ENCODE measurements at places on chromosomes 3 and 15. TPM values are rescaled to one million over a fixed set of nuclear protein-coding genes. Genes with fewer than 3 reads are reported as not detected.

IP6K1 gene
- total RNA-seq: 45.9 TPM

CRYGS gene
- total RNA-seq: 5.9 TPM

ACSBG1 gene
- total RNA-seq: 1.9 TPM

CPLX3 gene
- total RNA-seq: not detected

CFAP20DC gene
- 2.4 TPM for total RNA-seq

AMOTL2 gene
- total RNA-seq: 281 TPM

CLDN1 gene
- total RNA-seq: 51.8 TPM

C2CD4A gene
- total RNA-seq: 0.66 TPM

GPR149 gene
- total RNA-seq: not detected

CHDH gene
- total RNA-seq: 27.9 TPM

CISH gene
- 5.4 TPM for total RNA-seq

MINAR1 gene
- total RNA-seq: 1.0 TPM

GRCh38 chr3:183536238-183536880, 19.1 kb downstream of the KLHL6 start:
- no peak overlapping the region for H3K4me3 ChIP-seq
- no peak for DNase-seq
- H3K27ac ChIP-seq: no peak overlapping the region

GRCh38 chr15:31228980-31229826, 97.4 kb upstream of the KLF13 start:
- peaks cover 4% of the 10 kb centered on the region for H3K27me3 ChIP-seq
- H3K4me3 ChIP-seq: no peak overlapping the region
- no peaks in the 10 kb centered on the region for H3K36me3 ChIP-seq
- H3K4me1 ChIP-seq: no peaks in the 10 kb centered on the region
- DNase-seq: no peak
- no peak overlapping the region for H3K27ac ChIP-seq

- no peak for DNase-seq
- H3K27me3 ChIP-seq: no peaks in the 10 kb centered on the region
- H3K36me3 ChIP-seq: no peaks in the 10 kb centered on the region
- H3K4me1 ChIP-seq: no peaks in the 10 kb centered on the region
- no peak overlapping the region for H3K4me3 ChIP-seq
These were observed 95.5 kb downstream of the ST6GAL1 start for GRCh38 chr3:187025656-187026316.

DNA sequence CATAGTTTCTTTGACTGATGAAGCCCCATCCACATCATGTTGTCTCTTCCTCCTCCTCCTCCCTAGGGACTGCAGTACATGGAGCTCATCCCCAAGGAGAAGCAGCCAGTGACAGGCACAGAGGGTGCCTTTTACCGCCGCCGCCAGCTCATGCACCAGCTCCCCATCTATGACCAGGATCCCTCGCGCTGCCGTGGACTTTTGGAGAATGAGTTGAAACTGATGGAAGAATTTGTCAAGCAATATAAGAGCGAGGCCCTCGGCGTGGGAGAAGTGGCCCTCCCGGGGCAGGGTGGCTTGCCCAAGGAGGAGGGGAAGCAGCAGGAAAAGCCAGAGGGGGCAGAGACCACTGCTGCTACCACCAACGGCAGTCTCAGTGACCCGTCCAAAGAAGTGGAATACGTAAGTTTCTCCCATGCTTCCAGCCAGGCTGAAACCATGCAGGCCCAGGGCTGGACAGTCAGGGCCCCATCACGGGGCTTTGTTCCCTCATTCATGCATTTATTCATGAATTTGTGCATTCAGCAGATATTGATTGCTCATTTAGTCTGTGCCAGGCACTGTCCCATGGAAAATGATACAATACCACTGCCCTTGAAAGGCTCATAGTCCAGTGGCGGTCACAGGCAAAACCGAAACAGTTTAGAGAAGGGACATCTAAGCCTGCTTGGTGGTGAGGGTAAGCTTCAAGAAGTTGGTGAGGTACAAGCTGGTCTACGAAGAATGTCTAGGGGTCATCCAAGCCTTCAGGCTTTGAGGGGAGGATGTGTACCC, 47.1 kb downstream of the LMCD1 start:
- no peak overlapping the region for H3K27ac ChIP-seq
- no peaks in the 10 kb centered on the region for H3K27me3 ChIP-seq
- H3K4me1 ChIP-seq: no peaks in the 10 kb centered on the region
- H3K4me3 ChIP-seq: no peak overlapping the region
- DNase-seq: no peak

- no peak overlapping the region for H3K27ac ChIP-seq
- no peak for DNase-seq
- H3K4me1 ChIP-seq: no peaks in the 10 kb centered on the region
- no peak overlapping the region for H3K4me3 ChIP-seq
- H3K36me3 ChIP-seq: no peaks in the 10 kb centered on the region
These were observed 183.3 kb downstream of the NSUN3 start for GRCh38 chr3:94246171-94246570.

DNA sequence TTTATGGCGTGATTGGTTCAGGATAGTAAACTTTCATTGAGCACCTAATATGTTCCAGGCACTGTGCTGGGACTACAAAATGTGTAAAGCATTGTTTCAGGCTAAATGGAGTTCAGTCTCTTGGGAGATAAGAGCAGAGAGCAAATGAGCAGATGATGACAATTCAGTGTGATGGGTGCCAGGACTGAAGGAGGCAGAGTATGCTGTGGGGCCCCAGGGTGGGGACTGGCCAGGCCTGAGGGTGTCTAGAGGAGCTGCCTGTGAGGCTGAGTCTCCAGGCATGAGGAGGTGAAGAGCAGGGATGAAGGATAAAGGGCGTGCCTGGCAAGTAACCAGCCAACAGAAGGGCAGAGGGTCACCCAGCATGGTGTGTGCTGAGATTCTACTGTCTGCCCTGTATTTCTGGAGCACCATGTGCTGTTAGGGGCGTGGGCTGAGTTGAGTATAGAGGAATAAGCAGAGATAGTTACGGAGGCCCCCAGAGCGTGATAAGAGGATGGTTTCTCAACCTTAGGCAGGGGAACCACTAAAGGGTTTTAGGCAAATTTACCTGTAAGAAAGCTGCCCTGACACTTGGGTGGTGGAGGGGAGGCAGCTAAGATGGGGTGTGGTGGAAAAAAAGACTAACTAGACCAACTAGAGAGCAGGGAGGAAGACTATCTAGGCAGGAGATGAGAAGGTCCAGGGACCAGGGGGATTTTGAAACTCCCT, 38.5 kb downstream of the EPHB1 start:
- H3K4me1 ChIP-seq: no peaks in the 10 kb centered on the region
- no peaks in the 10 kb centered on the region for H3K36me3 ChIP-seq
- no peak for DNase-seq
- H3K27ac ChIP-seq: no peak overlapping the region
- H3K27me3 ChIP-seq: no peaks in the 10 kb centered on the region

GRCh38 chr15:76258460-76258859, 52.8 kb downstream of the ETFA start:
- no peak overlapping the region for H3K4me3 ChIP-seq
- no peak overlapping the region for H3K27ac ChIP-seq
- H3K4me1 ChIP-seq: no peaks in the 10 kb centered on the region
- H3K27me3 ChIP-seq: no peaks in the 10 kb centered on the region
- DNase-seq: no peak

DNA sequence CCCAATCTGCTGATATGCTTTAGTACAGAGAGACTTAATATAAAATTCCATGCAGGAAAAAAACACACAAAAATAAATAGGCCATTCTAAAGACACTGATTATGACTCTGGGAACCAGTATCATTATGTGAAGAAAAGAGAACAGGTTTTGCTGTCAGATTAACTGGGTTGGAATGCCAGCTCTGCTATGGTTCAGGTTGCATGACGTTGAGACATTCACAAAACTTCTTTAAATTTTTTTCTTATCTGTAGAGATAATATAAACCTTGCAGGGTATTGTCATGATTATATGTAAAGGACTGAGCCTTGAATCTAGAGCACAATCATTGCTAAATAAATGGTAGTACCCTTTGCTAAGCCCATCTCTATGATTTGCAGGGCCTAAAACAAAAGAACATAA, 86.0 kb downstream of the CPNE4 start:
- H3K36me3 ChIP-seq: no peaks in the 10 kb centered on the region
- DNase-seq: no peak
- H3K4me3 ChIP-seq: no peak overlapping the region

- H3K36me3 ChIP-seq: no peaks in the 10 kb centered on the region
- H3K27ac ChIP-seq: no peak overlapping the region
- no peaks in the 10 kb centered on the region for H3K27me3 ChIP-seq
- no peaks in the 10 kb centered on the region for H3K4me1 ChIP-seq
- H3K4me3 ChIP-seq: no peak overlapping the region
These were observed 4.8 kb downstream of the MAP1A start for GRCh38 chr15:43522247-43522646.

DNA sequence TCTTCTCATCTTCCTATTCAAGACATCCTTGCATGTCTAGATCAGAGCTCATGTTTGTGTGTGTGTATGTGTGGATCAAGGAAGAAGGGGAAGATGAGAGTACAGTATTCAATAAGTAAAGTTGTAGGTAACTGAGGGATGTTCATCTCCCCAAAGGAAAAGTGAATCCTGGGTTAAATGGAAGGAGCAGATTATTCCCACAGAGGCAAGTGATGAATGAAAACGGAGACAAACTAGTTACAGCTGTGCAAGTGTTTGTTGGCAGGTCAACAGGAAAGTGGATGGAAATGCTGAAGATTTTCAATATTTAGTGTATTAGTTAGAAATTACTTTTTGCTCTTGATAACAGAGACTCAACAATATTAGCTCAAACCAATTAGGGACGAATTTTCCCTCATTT, 84.2 kb upstream of the PDZRN3 start:
- no peak for DNase-seq
- H3K27ac ChIP-seq: no peak overlapping the region
- no peaks in the 10 kb centered on the region for H3K27me3 ChIP-seq
- no peak overlapping the region for H3K4me3 ChIP-seq

DNA sequence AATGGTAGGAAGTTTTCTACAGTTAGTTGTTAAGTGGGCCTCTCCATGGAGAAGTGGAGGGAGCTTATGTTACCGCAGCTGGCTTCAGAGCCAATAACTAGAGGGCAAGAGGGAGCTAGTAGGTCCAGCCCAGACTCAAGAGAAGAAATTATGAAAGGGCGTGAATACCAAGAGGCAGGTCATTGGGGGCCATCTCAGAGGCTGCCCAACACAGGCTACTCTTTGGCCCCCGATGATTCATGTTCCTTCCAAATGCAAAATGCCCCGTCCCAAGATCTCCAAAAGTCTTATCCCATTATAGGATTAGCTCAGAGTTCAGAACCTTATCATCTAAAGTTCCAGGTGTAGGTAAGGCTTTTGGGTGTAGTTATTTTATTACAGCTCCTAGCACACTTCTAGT, 94.5 kb downstream of the FNDC3B start:
- peak overlapping the region; percentile 6 for H3K27ac ChIP-seq
- H3K4me1 ChIP-seq: peaks cover 5% of the 10 kb centered on the region
- DNase-seq: no peak
- H3K36me3 ChIP-seq: no peaks in the 10 kb centered on the region

- DNase-seq: no peak
- no peaks in the 10 kb centered on the region for H3K27me3 ChIP-seq
- no peaks in the 10 kb centered on the region for H3K36me3 ChIP-seq
- no peak overlapping the region for H3K4me3 ChIP-seq
- H3K27ac ChIP-seq: peak overlapping the region; percentile 92
These were observed 65.4 kb downstream of the BOC start for GRCh38 chr3:113276751-113277080.

GRCh38 chr3:22360970-22361369, 610.0 kb upstream of the ZNF385D start:
- no peak overlapping the region for H3K4me3 ChIP-seq
- no peaks in the 10 kb centered on the region for H3K36me3 ChIP-seq
- H3K4me1 ChIP-seq: no peaks in the 10 kb centered on the region
- DNase-seq: no peak
- H3K27me3 ChIP-seq: no peaks in the 10 kb centered on the region

DNA sequence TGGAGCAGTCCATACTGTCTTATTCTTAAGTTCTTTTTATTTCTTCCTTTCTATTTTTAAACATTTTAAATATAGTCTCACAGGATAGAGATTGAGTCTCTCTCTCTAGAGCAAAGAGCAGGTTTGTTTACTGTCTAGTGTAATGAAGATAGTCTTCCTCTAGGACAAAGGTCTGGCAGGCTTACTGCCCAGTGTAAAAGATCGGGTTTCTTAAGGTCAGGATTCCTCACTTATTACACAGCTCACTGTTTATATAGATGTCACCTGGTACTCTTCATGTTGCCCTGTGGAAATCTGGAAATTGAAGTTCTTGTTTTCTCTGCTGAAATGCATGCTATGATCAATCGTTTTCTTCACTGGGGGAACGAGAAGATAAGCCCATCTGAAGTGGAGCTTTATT, 76.0 kb downstream of the ZBBX start:
- H3K27ac ChIP-seq: no peak overlapping the region
- no peak overlapping the region for H3K4me3 ChIP-seq

- H3K27me3 ChIP-seq: no peaks in the 10 kb centered on the region
- H3K4me1 ChIP-seq: peaks cover 3% of the 10 kb centered on the region
- peak; percentile 86 for DNase-seq
These were observed 1.3 kb upstream of the THBS1 start for GRCh38 chr15:39579487-39580116.

- no peak overlapping the region for H3K4me3 ChIP-seq
- H3K27me3 ChIP-seq: no peaks in the 10 kb centered on the region
- no peaks in the 10 kb centered on the region for H3K4me1 ChIP-seq
- H3K36me3 ChIP-seq: no peaks in the 10 kb centered on the region
These were observed 176.0 kb upstream of the BCHE start for GRCh38 chr3:166013073-166013679.

DNA sequence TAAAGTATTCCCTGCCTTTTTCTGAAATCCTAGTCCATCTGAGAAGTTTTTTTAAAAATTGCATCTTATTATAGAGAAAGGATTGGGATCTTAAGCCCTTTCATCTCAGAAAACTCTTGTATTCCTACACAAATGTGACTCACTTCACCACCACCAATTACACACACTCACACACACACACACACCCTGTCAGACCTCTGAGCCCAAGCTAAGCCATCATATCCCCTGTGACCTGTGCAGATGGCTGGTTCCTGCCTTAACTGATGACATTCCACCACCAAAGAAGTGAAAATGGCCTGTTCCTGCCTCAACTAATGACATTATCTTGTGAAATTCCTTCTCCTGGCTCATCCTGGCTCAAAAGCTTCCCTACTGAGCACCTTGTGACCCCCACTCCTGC, 1181.9 kb downstream of the ROBO2 start:
- H3K36me3 ChIP-seq: no peaks in the 10 kb centered on the region
- no peak overlapping the region for H3K4me3 ChIP-seq
- H3K27me3 ChIP-seq: no peaks in the 10 kb centered on the region
- H3K27ac ChIP-seq: no peak overlapping the region
- no peak for DNase-seq

- H3K27me3 ChIP-seq: no peaks in the 10 kb centered on the region
- H3K27ac ChIP-seq: no peak overlapping the region
- no peak for DNase-seq
- peaks cover 5% of the 10 kb centered on the region for H3K36me3 ChIP-seq
- no peak overlapping the region for H3K4me3 ChIP-seq
These were observed 17.4 kb downstream of the MFSD1 start for GRCh38 chr3:158819282-158819681.

DNA sequence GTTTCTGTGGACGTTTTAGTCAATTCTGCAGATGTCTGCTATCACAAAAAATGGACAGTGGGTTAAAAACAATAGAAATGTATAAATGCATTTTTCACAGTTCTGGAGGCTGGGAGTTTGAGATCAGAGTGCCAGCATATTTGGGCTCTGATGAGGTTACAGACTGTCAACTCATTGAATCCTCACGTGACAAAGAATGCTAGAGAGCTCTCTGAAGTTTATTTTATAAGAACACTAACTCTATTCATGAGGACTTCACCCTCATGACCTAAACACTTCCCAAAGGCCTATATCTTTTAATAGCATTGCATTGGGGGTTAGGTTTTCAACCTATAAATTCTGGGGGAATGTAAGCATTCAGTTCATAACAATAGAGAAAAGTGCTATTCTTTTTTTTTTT, 182.6 kb upstream of the SLITRK3 start:
- H3K27ac ChIP-seq: no peak overlapping the region
- no peaks in the 10 kb centered on the region for H3K36me3 ChIP-seq
- H3K4me3 ChIP-seq: no peak overlapping the region
- no peak for DNase-seq
- H3K27me3 ChIP-seq: no peaks in the 10 kb centered on the region
